ENCODE measurements at places on chromosomes 4 and X.

GRCh38 chrX:107025545-107025944, 25.5 kb upstream of the MORC4 start:
- no peak for DNase-seq

DNA sequence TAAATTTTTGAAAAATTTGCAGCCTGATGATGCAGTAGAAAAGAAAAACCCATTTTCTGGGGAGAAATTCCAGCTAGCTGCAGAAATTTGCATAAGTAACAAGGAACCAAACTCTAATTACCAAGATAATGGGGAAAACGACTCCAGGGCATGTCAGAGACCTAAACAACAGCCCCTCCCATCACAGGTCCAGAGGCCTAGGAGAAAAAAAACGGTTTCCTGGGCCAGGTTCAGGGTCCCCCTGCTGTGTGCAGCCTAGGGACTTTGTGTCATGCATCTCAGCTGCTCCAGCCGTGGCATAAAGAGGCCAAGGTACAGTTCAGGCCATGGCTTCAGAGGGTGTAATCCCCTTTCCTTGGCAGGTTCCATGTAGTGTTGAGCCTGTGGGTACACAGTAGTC, 733.7 kb upstream of the CT83 start:
- DNase-seq: no peak

DNA sequence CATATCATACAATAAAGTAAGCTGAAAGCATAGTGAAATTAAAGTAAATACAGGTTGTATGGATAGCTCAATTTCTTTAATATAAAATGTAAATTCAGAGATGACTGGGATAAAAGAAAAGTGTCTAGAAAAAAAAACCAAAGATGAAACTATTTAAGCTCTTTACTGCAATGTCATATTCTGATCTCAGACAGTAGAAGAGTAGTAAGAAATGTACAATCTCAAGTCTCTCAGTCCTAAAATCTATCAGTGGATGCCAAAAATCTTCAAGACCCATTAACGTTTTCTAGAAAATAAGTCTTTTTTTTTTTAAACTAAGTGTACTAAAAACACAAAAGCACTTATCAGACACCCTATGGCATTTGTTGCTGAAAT, 13.8 kb downstream of the MGARP start:
- DNase-seq: no peak

GRCh38 chr4:20203508-20203907, 48.2 kb upstream of the SLIT2 start:
- DNase-seq: no peak

DNA sequence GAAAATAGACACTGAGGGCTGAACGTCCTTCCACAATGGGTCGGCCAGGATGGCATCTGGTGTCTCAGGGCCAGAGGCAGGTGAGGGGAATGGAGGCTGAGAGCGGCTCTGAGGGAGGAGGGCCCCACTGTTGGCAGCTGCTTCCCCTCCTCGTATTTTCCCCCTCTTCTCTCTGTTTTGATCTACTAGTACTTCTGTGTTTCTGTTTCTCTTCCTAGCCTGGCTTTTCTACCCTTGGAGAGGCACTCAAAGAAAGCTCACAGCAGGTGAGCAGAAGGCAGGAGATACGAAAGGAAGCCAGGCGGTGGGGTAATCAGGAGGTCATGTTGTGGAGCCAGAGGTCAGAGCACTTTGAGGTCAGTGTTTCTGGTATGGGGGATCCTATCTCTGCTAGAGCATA, 151.8 kb upstream of the GATB start:
- no peak for DNase-seq

DNA sequence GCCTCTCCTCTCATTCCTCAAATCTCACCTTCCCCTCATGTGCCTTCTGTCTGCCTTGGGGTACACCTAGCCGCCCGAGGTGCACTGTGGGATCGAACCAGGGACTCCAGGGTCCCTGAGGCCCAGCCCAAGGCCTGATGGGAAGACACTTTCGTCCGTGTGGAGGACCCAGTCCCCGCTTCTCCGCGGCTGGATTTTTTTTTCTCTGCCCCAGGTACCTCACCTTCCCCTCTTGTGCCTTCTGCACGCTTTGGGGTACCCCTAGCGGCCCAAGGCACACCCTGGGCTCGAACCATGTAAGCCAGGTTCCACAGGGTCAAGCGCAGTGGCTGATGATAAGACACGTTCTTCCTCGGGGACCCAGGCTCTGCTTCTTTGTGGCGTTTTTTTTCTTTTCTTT, 530.7 kb downstream of the CWH43 start:
- no peak for DNase-seq

- DNase-seq: no peak
These were observed 916 bp downstream of the MXRA5 start for GRCh38 chrX:3345281-3346191.

DNA sequence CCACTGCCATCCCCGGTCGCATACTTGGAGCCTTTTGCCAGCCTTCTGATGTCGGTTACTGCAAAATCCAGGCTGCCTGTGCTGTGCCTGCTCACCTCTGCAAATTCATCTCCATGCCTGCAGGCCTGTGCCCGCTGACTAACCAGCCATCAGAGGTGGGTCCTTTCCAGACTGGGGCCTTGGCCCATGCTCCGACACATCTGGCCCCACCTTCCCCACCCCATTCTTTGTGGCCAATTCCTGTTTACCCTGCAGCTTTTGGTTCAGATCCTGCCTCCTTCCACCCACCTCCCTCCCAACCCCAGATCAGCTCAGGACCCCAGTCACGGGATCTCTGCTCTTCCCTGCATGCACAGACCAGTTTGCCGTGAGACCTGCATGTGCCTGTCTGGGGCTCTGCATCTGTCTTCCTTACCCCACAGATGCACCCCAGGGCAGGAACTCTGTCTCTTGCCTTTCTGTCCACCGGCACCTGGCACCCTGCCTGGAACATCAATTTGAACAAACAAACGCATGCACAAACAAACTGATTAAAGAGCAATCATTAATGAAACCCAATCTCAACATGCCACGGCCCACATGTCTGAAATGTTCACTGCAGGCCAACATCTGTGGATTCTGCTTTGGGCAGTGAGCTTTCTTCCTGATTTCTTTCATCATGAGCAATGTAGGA, 112.8 kb upstream of the PSAPL1 start:
- no peak for DNase-seq

DNA sequence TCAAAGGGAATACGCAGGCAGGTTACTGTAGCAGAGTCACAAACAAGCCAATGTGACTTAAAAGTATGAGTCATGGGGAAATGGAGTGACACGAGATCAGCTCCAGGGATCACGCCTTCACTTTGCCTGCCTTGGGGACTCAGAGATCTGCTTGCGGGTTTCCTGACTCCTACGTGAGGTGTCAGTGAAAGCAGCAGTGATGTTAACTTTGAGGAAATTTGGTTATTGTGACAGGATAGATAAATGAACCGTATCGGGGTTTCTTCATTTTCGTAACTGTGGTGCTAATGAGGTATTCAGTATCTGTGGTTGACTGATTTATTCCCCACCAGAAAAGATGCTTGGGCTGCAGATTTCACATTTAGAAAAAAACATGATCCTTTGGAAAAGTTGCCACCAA, 383.3 kb upstream of the ZFP42 start:
- DNase-seq: no peak

GRCh38 chr4:2318476-2318875, 56.6 kb upstream of the MXD4 start:
- no peak for DNase-seq

DNA sequence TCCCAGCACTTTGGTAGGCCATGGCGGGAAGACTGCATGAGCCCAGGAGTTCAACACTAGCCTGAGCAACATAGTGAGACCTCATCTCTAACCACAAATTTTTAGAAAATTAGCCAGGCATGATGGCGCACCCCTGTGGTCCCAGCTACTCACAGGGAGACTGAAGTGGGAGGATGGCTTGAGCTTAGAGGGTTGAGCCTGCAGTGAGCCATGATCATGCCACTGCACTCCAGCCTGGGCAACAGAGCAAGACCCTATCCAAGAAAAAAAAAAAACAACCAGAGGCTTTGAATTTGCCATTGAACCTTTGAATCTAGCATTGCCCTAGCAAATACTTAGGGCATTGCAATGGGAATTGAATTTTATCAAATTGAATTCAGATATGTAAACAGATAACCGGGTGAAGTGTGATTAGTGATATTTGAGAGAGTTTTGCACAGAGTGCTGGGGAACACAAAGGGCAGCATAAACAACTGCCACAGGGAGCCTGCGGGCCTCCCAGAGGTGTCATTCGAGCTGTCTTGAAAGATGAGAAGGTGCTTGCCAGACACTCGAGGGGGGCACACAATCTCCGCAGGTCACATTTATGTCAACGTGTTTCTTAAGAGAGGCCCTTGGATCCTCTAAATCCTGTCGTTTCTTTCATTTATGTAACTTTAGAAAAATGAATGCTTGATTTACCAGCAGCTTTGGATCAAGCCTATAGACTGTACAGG, 200.3 kb downstream of the AASDH start:
- DNase-seq: no peak

GRCh38 chr4:56118845-56119244, 170.1 kb downstream of the CEP135 start:
- DNase-seq: no peak

DNA sequence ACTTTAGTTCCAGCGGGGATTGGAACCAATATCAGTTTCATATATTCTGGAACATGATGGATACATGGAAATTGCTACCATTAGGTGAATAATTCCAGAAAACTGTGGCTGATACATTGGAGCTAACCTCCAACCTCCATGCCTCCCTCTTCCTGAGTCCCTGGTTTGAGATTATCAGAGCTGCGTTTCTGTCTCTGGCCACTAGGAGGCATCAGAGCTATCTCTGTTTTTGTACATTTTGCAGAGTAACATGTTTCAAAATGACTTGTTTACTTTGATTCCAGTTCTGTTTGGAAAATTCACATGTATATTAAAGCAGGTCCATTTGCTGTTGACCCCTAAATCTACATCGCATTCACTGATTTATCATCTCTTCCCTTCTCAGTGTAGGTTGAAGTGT, 2.4 kb upstream of the RAB40AL start:
- peak; percentile 36 for DNase-seq

DNA sequence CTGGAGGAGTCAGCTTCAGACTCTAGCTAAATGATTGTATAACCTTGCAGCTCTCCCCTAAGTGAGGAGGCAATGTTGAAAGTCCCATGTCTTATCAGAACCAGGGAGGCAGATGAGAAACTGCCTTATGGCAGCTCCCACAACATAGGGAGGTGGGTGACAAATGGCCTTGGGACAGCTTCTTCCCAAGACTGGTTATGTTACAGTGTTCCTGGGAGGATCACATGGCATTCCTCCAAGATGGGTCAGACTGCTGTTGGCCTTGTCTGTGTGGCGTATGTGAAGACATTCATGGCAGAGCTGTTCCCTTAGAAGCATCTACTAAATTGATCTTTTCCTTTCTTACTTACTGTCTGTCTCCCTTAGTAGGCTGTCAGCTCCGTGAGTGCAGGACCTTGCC, 42.0 kb downstream of the HPRT1 start:
- DNase-seq: no peak

DNA sequence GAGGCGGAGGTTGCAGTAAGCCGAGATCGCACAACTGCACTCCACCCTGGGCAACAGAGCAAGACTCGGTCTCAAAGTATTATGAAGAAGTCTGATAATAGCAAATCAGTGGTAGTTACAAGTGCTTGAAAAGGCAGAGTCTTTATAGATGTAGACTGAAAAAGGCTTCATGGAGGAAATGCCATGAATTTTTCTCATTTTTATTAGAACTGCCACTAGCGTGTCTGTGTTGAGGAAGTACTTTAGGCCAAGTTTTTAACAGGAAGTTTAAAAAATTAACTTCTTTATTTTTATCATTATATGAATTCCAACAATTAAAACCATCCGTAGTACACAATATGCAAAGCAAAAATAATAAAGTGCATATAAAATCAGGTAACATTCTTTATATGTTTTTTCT, 32.8 kb upstream of the IL13RA1 start:
- DNase-seq: no peak

- no peak for DNase-seq
These were observed 48.2 kb upstream of the PHOX2B start for GRCh38 chr4:41796545-41797210.

- no peak for DNase-seq
These were observed 58.6 kb downstream of the DCK start for GRCh38 chr4:71052034-71052433.

- no peak for DNase-seq
These were observed 230.9 kb upstream of the SFRP2 start for GRCh38 chr4:154019811-154020210.

DNA sequence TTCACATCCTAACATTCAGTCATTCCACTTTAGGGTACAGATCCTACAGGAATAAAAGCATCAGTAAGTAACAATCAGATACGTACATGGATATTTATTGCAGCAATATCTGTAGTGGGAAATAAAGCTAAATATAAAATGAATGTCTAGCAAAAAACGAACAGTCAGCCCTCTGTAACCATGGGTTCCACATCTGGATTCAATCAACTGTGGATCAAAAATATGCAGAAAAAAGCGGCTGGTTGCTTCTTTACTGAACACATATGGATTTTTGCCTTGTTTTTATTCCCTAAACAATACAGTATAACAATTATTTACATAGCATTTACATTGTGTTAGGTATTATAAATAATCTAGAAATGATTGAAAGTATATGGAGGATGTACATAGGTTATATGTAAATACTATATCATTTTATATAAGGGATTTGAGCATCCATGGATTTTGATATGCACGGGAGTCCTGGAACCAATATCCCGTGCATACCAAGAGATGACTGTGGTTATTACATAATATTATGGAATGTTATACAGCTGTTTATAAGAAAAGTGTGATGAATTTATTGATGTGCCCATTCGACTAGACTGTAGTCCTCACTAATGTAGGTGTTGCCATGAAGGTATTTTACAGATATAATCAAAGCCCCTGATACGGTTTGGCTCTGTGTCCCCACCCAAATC, 132.8 kb downstream of the ARHGEF9 start:
- no peak for DNase-seq

GRCh38 chr4:56400560-56400959, 13.3 kb upstream of the AASDH start:
- DNase-seq: no peak

DNA sequence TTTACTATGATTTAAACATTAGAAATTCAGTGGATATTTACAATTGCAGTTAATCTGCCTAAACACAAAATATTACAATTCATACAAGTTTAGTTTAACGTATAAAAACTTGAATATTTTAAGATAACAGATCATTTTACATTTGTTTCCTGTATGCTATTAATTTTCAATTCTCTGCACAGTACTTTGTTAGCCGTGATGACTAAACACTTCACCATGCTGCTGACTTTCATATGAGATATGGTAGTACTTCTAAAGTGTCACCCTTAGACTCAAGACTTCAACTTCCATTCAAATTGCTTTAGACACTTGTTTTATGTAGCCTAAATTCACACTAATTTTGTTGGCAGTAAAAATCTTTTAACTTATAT, 1646.4 kb upstream of the ADGRL3 start:
- no peak for DNase-seq

DNA sequence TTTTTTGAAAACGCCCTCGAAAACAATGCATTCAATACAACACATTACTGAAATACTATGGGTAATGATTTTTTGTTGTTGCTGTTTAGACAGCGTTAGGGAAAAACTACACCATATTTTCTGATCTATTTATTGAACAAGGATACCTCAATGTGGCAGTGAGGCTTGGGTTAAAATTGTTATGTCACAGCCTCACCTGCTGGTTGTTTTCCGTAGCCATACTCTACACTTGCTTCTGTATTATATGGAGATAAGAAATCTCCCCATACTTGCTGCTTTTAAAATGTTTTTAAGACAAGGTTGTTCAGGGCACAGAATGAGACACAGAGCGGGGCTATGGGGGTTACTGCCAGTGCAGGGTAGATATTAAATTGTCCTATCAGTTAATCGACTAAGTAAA, 221.6 kb upstream of the FTHL17 start:
- no peak for DNase-seq

All from activated CD8-positive, alpha-beta T cell treated with anti-CD3 and anti-CD28 coated beads, Interleukin-2, amount 10 ng/mL, durations not matched to agents 7 days and 5 days (primary cell).